ENCODE measurements at places on chromosomes 13 and 19.

DNA sequence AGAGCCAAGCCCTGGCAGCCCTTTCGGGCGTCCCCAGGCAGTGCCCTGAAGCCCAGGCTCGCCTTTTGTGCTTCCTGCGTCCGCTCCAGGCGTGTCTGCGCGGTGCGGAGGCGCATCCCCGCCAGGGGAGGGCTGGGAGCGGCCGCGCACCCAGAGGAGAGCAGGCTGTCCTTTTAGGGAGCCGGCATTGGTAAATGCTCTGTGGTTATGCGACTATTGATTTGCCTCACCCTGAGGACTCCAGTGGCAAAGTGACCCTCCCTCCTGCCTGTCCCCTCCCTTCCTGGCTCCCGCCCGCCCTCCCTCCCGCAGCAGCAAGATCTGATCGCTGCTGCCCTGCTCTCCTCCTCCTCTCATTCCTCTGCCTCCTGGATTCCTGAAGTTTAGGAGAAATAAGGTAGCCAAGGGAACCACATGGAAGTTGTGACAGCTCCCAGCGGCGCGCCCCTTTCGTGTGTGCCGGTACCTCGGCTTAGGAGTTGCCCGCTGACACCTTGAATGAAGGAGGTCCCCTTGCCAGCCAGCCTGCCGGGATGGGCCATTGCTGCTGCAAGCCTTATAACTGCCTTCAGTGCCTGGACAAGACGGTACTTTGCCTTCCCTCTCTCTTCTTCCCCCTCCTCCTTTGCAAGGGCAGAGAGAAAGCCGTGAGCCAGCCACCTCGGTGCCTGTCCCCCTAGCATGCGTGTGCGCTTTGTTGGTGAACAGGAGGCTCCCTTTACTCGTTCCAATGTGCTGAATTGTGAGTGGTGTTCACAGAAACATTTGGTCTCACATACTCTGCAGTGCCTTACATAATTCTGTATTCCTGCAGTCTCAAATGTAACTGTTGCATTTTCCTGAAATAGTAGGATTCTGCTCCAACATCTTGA is 166.9 kb downstream of the SLC7A1 start:
- DNase-seq = peak; percentile 60

GRCh38 chr19:39212375-39212742 is 8.3 kb upstream of the SYCN start:
- no peak for DNase-seq

GRCh38 chr13:93709506-93710244 is 483.1 kb downstream of the GPC6 start:
- peak; percentile 35 for DNase-seq

DNA sequence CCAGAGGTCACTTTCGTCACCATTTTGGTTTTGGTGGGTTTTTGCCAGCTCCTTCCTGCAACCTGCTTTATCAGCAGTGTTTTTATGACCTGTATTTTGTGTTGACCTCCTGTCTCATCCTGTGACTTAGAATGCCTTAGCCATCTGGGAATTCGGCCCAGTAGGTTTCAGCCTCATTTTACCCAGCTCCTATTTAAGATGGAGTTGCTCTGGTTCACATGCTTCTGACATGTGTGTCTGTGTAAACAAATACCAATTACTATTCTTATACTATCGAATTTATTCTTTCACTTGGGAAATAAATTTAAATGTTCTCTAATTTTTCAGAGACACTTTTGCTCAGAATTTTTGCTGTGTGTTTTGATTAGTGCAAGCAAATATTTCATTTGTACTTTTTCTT is 1370.3 kb upstream of the MIR17HG start:
- DNase-seq = no peak

- no peak for DNase-seq
Measured at GRCh38 chr19:43625918-43626579, 6.6 kb upstream of the ZNF428 start.

DNA sequence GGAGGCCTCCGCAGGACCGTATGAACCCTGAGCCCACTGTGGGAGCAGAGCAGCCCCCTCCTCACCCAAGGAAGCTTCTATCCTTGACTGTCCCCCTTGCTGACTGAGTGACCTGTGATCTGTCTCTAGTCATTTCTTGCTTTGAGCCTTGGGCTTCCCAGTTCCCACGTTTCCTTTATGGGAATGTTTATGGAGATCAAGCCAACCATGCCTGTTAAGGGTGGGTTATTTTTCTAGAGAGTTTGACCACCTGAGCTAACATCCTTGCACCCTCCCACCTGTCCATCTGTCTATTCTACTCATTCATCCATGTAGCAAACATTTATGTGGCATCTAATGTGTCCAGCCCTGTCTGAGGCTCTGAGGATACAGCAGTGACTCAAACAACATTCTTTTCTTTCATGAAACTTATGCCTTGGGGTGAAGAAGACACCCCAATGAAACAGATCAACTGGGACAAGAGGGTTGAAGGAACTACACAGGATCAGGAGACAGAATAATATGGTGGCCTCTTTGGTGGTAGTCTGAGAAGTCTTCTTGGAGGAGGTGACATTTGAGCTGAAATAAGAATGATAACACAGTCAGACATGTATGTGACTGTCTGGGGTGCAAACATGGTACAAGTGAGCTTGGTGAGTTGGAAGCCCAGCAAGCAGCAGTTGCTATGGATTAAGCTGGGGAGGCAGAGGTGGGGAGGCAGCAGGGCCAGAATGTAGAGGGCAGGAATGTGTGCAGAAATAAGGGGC is 30.5 kb downstream of the CERS4 start:
- no peak for DNase-seq
